ENCODE measurements at places on chromosomes 16 and 17.
A peak's percentile ranks its signal among the peaks of the same experiment; 100 is the strongest.

DNA sequence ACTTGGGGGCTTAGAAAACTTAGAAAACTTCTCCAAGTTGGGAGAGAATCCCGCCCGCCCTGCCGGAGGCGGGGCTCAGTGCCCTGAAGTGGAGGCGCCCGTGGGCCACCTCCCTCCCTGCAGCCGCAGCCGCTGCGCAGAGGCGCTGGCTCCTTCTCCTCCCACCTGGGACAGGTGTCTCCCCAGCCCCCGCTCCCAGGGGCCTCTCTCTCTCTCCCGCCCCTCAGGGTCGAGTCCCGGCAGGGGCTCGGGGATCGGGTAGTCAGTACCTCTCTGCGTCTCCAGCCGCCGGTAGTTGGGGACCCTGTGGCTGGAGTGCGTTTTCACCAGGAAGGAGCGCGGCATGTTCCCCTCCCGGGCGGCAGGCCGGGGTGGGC, 257 bp downstream of the SNAI3 start:
- no peak for DNase-seq

DNA sequence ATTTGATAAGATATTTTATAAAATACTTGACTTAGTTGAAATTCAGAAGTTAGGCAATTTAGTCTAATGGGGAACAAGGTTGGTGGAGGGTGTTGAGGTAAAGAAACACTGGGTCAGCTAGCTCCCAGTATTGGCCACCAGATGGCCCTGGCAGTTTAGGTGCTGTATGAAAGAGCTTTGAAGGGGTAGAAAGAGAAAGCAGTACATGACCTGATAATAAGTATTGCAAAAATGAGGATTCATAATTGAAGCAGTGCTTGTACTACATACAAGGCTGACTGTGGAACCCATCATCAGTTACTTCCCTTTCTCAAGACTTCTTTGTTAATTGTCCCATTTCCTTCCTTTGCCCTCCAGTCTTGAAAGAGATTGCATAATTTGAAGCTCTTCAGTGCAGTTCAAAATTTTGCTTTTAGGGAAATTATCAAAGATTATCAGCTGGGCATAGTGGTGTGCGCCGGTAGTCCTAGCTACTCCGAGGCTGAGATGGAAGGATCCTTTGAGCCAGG, 29.4 kb downstream of the TANC2 start:
- no peak for DNase-seq

- DNase-seq: no peak
Measured at GRCh38 chr17:68587847-68588246, 13.3 kb downstream of the FAM20A start.

DNA sequence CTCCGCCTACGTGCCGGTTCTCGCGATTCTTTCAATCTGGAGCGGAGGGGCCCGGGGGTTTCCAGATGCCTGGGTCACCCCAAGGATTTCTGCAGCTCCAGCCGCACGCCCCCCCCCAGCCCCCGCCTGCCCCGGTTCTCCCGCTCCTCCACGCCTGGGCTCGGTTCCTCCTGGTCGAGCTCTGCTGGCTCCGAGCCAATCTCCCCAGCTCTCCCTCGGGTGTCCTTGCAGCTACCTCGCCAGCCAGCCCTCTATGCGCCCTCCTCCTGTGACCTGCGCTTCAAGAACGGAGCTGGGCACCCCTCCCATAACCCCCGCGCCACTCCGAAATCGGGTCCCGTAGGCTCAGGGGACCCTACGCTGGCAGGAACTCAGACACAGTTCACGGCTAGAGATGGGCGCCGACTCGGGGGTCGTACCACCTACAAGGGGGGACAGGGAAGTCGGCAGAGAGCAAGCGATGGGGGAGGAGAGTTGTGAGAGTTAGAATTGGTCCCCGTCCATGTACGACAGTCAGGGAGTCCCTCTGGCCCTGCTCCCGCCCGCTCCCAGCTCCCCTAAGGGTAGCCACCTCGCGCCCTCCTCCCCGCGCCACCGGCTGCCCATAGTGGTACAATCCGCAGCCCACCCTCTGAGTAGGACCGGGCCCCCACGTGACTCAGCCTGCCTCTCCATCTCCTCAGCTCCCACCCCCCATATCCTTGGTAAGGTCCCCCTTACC, 961 bp downstream of the FGF11 start:
- peak; percentile 8 for DNase-seq

DNA sequence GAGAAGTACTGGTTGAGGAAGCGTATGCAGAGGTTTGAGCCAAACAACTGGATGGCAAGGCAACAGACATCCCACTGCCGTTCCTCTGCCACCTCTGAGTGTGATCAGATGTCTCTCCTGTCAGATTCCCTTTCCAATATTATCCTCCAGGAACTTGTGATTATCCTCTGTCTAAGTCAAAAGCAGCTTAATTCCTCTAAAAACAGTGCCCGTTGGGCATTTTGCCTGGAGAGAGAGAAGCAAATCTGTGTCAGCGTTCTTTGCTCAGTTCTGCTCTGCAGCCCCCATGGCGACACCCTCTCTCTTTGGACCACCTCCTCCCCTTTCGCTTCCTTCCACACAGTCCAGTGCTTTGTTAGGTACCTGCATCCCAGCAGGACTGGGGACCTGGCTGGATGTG, 56.1 kb upstream of the TBX2 start:
- no peak for DNase-seq

- DNase-seq: no peak
Measured at GRCh38 chr17:38943607-38944006, 18.2 kb downstream of the LASP1NB start.

GRCh38 chr17:17562146-17562511, 29.4 kb downstream of the PEMT start:
- DNase-seq: no peak

GRCh38 chr17:512926-513325, 160.3 kb upstream of the RPH3AL start:
- no peak for DNase-seq

- DNase-seq: no peak
Measured at GRCh38 chr16:88453611-88454522, 787 bp downstream of the ZFPM1 start.

DNA sequence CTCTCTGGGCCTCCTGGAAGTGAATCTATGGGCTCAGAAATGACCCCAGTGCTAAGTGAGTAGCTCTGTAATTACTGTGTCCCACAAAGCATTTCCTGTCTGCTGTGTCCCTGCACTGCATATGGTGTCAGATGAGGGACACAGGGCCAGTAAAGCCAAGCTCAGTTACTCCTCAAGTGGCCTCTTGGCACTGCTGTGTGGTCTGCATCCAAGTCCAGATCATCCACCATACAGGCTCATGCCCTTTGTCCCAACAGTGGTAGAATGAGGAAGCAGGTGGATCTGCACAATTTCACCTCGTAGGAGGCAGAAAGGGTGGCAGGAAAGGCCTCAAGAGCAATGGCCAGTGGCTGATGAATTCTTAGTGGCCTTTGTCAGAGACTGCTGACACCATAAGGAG, 146.8 kb downstream of the SOX9 start:
- no peak for DNase-seq

- no peak for DNase-seq
Measured at GRCh38 chr16:9123871-9124270, 32.4 kb downstream of the HAPSTR1 start.

GRCh38 chr16:54585998-54586340, 299.4 kb upstream of the IRX3 start:
- no peak for DNase-seq

DNA sequence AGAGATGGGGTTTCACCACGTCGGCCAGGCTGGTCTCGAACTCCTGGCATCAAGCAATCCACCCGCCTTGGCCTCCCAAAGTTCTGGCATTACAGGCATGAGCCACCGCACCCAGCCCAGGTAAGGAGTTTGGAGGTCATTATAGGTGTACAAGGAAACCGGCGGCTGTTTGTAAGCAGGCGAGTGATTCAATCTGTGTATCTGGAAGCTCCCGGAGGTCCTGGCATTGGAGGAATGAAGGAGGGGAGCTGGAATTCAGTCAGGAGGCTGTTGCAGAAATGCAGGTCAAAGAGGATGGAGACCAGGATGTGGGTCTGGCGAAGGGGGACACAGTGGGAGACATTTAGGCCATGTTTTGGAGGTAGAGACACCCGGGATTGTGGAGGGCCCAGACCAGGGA, 18.8 kb downstream of the CDC42EP4 start:
- no peak for DNase-seq

GRCh38 chr17:73815474-73815873, 171.2 kb upstream of the SDK2 start:
- DNase-seq: no peak

- no peak for DNase-seq
Measured at GRCh38 chr16:31149332-31149731, 534 bp downstream of the PRSS36 start.

DNA sequence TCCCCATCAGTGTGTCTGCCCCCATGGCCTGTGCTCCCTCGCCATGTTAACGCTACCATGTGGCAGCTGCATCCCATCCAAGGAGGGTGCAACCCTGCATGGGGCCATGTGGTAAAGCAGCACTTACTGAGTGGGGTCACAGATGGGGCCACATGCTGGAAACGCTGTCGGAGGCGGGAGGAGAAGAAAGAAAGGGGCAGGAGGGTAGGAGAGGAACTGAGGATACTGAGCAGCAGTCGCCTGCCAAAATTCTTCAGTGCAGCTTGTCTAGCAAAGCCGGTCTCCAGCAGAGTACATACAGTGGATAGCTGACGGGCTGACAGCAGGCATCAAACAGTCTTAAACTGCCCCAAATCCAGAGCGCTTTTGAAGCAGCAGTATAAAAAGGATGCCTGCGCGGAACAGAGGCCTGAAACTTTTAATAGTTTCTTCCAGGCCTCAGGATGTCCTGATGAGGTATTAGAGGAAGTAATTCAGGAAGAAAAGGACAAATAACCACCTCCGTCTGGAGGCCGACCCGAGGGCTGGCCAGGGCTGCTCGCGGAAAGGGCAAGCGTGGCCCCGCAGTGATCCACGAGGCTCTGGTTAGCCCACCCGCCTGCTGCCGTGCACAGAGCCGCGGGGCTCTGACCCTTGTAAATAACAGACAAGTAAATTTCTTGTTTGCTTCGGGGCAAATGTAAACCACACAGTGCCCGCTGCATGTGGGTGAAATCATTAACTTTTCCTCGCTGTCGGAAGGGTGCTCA, 149.0 kb downstream of the CCDC182 start:
- no peak for DNase-seq

- DNase-seq: no peak
Measured at GRCh38 chr17:82091264-82092066, 6.6 kb downstream of the FASN start.

- no peak for DNase-seq
Measured at GRCh38 chr17:70290770-70291169, 121.4 kb downstream of the KCNJ2 start.

GRCh38 chr16:54519161-54519695, 232.6 kb upstream of the IRX3 start:
- DNase-seq: no peak

GRCh38 chr17:21199856-21200255, 14.1 kb downstream of the TMEM11 start:
- no peak for DNase-seq

DNA sequence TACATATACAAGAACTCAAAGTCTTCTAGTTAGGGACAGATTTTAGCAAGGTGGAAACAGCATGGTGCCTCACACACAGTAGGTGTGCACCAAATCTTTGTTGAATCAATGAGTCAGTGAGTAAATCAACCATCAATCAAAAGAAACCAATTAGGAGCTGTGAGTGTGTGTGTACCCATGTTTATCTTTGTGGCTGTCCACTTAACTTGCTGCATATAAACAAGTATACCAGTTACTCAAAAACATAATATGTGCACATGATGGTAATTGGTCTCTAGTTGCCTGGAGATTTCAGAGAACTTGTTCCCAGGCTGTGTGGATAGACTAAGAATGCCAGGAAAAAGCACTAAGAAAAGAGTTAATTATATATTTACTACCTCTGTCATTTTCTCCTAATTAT, 272.2 kb upstream of the CCL2 start:
- DNase-seq: no peak

GRCh38 chr16:85114909-85115567, 2.8 kb upstream of the CIBAR2 start:
- peak; percentile 36 for DNase-seq

DNA sequence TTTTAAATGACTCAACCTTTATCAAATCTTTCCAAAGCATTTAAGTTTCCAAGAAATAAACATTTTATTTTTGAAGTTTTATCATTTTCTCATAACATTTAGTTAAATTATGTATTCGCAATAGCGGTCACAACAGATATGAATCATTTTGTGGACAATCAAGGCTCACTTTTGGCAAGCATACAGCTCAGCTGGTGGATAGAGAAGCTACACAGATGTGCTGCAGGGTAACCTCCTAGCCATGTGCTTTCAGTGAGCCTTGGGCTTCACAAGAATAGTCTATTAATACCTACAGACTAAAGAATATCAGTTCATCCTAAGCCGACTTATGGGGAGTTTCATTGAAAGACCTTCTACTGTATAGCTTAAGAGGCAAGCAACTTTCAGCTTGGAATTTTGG, 144.8 kb downstream of the MRTFB start:
- no peak for DNase-seq

DNA sequence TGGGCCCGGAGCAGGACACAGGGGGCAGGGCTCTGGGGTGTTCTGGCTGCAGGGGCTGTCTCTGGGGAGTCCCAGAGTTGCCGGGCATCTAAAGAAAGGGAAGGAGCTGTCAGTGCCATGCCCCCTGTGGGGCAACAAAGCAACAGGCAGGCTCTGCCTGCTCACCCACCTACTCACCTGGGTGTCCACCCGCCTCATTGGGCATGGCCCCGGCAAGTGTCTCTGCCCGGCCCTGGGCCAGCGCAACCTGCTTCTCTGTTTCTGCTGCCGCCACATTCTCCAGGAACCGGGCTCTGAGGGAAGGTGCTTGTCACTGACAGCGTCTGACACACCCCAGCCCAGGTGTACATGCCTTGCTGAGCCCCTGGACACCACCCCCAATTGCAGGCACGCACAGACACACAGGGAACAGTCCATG, 7.3 kb downstream of the TMEM208 start:
- DNase-seq: no peak

- no peak for DNase-seq
Measured at GRCh38 chr16:56792967-56793366, 63.0 kb downstream of the NUP93 start.

GRCh38 chr17:18925187-18925586, 26.8 kb upstream of the SLC5A10 start:
- no peak for DNase-seq

- no peak for DNase-seq
Measured at GRCh38 chr17:53919356-53919755, 96.6 kb downstream of the KIF2B start.

- DNase-seq: no peak
Measured at GRCh38 chr17:79705674-79706073, 25.1 kb upstream of the ENPP7 start.
